ENCODE measurements at places on chromosomes 6 and 20.
A peak's percentile ranks its signal among the peaks of the same experiment; 100 is the strongest.

GRCh38 chr6:1739220-1739619 is 129.5 kb downstream of the FOXC1 start:
- DNase-seq = no peak

DNA sequence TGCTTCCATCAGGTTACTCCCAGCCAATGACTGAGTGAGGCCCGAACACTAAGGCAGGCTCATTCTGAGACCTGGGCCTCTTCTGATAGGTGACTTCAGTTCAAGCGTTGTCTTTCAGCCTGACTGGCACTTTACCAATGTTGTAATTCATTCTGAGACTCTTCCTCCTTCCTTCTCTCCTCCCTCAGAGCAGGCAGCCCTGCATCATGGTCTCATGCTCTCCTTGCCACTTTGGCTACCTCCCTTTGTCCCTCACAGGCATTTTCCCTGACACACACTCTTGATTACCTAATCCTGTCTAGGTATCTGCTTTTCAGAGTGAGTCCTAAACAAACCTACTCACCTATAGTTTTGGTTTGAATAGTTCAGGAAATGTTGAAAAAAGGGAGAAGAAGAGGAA is 12.6 kb upstream of the WFDC12 start:
- no peak for DNase-seq

DNA sequence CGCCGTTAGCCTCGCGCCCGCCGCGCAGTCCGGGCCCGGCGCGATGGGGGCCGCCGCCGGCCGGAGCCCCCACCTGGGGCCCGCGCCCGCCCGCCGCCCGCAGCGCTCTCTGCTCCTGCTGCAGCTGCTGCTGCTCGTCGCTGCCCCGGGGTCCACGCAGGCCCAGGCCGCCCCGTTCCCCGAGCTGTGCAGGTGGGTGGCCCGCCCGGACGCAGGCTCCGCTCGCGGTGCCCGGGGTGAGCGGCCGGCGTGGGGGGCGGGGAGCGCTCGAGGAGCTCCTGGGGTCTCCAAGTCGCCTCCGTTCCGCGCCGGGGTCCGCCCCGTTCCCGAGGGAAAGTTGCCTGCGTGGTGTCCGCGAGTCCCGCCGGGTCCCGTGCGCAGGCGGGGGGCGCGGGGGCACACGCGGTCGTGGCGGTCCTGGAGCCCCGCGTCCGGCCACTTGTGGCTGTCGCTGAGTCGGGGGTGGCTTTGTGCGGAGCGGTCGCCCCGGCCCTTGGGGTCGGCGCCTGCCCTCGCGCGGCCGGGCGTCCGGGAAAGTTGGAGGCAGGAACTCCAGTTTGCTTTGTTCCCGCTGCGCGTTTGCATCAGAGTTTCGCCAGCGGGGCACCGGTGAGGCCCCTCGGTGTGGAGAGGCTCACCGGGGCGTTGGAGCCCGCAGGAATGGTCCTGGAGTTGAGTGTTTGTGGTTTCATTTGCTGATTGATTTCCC is 476 bp downstream of the IGF2R start:
- DNase-seq = peak; percentile 17

DNA sequence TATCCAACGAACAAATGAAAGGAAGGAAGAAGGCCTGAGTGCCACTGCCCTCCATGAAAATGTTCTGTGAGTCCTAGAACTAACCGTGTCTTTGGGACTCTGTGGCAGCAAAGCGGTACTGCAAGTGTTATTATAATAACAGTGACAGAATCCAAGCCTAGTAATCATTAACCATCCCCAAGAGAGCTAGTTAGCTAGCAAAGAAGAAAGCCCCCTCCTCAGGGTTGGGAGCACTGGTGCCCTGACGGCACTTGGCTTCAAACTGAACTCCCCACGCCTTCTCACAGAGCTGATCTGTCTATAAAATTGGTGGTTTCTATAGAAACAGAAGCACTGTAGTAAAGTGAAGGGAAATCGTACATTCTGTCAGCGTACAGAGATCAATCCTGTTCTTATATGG is 239.8 kb downstream of the PTPRT start:
- no peak for DNase-seq

GRCh38 chr6:12275107-12275506 is 15.1 kb upstream of the EDN1 start:
- no peak for DNase-seq

GRCh38 chr20:60030471-60030870 is 72.2 kb downstream of the CDH26 start:
- DNase-seq = no peak

GRCh38 chr20:50730765-50731054 is 670 bp upstream of the PARD6B start:
- no peak for DNase-seq

- no peak for DNase-seq
Measured at GRCh38 chr20:64239449-64240242, 15.9 kb upstream of the PCMTD2 start.

GRCh38 chr20:8385247-8385646 is 253.2 kb downstream of the PLCB1 start:
- no peak for DNase-seq

- no peak for DNase-seq
Measured at GRCh38 chr6:139600919-139601475, 226.5 kb upstream of the CITED2 start.

- no peak for DNase-seq
Measured at GRCh38 chr6:14440940-14441781, 323.6 kb downstream of the CD83 start.

- no peak for DNase-seq
Measured at GRCh38 chr6:254016-254415, 38.3 kb upstream of the DUSP22 start.

GRCh38 chr20:7712661-7713060 is 227.6 kb downstream of the HAO1 start:
- DNase-seq = no peak

GRCh38 chr6:162899148-162899547 is 171.4 kb downstream of the PACRG start:
- no peak for DNase-seq

DNA sequence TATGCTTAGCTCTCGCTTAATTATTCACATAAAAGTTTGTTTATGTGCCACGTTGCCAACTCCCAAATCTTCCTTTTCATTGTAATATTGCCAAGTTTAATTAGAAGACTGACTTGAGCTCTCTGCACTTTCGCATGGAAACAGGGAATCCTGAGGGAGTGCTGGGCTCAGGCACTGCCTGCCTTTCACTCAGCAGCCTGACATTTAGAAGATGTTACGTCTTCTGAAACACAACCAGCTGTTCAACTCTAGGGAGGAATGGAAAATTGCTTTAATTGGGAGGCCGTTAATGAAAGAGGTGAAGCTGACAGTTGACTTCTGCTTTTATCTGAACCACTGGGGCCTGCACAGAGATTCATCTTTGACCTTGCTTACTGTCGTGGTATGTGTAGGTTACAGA is 77.4 kb upstream of the MTHFD1L start:
- no peak for DNase-seq

DNA sequence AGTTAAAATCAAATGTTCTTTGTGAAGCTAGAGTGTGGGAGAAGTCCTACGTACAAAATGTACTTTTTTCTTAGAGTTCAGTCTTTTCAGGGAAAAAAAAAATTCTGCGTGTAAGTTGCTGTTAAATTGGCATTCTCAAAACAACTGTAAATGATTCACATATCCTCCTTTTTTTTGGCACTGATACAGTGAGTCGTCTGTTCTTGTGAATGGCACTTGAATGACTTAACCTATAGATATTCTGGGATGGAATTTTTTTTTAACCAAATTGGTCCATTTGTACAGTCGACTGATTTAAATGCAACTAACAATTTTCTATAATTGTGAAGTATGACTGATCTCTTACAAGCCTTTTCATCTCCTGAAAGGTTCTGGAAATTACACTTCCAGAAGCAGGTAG is 5.5 kb upstream of the JAG1 start:
- DNase-seq = no peak

DNA sequence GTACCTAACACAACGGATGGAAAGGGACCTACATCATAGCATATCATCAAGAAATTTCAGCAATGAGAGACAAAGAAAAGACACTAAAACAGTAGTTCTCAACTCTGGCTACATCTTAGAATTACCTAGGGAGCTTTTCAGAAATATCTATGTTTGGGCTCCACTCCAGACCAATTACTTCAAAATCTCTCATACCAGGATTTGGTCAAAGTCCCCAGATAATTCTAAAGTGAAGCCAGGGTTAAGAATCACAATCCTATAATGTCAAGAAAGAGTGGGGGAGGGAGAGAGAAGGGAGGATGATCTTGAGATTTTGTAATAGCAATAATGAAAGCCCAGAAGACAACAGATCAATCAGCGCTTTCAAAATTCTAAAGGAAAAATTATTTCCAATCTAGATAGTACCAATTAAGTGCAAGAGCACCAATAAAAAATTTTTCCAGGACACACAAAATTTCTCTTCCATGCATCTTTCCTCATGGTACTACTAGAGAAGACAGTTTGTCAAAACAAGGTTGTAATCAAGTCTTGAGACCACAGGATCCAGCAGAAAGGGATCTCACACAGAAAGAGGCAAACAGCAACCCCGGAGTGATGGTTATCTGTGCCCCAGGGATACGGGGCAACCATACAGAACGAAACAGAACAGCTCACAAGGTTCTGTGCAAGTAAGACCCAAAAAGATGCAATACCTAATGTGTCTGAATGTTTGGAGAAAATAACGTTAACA is 152.9 kb upstream of the DST start:
- DNase-seq = no peak

DNA sequence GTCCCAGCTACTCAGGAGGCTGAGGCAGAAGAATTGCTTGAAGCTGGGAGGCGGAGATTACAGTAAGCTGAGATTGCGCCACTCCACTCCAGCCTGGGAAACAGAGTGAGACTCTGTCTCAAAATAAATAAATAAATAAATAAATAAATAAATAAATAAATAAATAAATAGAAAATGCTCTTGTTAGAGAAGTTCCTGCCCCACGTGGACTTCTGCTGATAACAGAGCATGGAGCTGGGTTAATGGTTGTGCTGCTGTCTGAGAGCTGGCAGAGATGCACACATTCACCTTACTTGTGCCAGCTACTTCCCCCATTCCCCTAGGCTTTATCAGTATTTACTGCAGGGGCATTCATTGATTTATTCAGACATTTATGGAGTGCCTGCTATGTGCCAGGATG is 155.2 kb upstream of the KCNG1 start:
- DNase-seq = no peak

- DNase-seq = no peak
Measured at GRCh38 chr6:89217299-89217910, at the start of gene GABRR1. TSS of gene GABRR1 (minus strand) at chr6:89217358. CDS start at chr6:89217322, 36 bp downstream.

- no peak for DNase-seq
Measured at GRCh38 chr6:10621213-10621612, 73.2 kb downstream of the C6orf52 start.

- DNase-seq = no peak
Measured at GRCh38 chr6:83879746-83880145, 20.3 kb downstream of the CYB5R4 start.

- DNase-seq = no peak
Measured at GRCh38 chr6:105256619-105257018, 76.8 kb upstream of the POPDC3 start.

- no peak for DNase-seq
Measured at GRCh38 chr20:61169874-61170273, 82.2 kb upstream of the CDH4 start.
